ENCODE measurements at places on chromosomes 1 and 21. TPM values are rescaled to one million over a fixed set of nuclear protein-coding genes. Genes with fewer than 3 reads are reported as not detected.

DNA sequence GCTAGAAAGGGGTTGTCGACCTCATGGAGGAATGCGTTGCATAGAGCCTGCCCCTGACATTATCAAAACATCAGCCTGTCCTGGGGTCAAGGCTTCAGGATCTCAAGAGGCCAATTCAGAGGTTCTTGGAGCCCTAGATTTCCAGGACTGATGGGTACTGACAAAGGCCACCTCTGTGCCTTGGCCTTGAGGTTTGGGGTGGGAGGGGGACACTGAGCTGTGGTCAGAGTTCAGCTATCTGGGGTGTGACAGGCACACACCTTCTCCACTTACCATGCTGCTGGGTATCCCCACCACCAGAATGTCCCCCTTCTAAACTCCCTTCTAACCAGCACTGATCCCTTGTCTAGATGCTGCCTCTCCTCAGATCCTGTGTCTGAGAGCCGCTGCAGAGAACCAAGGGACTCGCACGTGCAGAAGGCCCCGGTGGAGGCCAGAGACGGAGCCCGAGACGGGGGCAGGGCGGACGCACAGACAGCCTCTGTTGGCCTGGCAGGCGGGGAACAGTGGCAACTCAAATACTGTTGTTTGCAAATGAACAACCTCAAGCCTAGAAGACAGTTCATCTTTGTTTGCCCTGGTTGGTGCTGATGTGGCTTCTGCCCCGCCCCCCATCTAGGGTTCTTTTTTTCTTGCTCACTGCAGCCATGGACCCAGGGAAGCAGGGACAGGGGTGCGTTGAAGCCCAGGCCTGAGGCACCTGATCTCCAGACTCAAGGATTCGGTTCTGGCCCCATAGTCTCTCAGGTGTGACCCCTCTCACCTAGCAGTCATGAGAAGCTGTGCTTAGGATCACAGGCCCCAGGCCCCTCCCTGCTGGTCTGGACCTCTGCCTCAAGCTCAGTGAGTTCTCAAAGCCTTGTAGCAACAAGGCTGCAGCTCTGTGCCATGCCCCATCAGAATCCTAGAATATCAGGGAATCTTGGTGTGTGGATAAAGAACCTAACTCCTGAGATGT is 28.1 kb upstream of the CSF1 start:
- H3K27ac ChIP-seq, result no peak overlapping the region
- no peak for DNase-seq
- H3K4me1 ChIP-seq, result peaks cover 1% of the 10 kb centered on the region
- no peaks in the 10 kb centered on the region for H3K36me3 ChIP-seq
- H3K27me3 ChIP-seq, result no peaks in the 10 kb centered on the region
- no peak overlapping the region for H3K4me3 ChIP-seq

The BARHL2 gene
- polyA plus RNA-seq, result not detected

DNA sequence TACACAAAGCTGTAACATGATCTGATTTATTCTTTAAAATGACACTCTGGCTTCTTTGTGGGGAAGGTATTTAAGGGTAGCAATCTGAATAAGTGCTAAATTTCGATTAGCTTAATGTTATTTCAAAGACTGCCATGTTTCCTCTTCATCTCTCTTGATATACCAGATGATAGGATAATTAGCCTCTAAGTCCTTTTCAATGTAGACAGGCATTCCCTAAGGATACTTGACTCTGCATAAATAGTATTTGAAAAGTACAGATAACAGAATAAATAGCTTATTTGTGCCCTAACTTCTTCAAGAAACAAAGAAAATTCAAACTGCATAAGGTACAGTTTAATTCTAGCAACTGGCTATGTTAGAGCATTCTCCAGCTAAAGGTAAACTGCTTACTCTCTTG is 46.2 kb downstream of the ARHGAP29 start:
- no peak overlapping the region for H3K27ac ChIP-seq
- H3K27me3 ChIP-seq, result no peaks in the 10 kb centered on the region
- no peak for DNase-seq
- peaks cover 48% of the 10 kb centered on the region for H3K36me3 ChIP-seq
- no peaks in the 10 kb centered on the region for H3K4me1 ChIP-seq
- H3K4me3 ChIP-seq, result no peak overlapping the region

The LCE1D gene
- not detected for polyA plus RNA-seq

The OR2T29 gene
- not detected for polyA plus RNA-seq

The NR1I3 gene
- polyA plus RNA-seq, result not detected

The SLC35D1 gene
- 4.8 TPM for polyA plus RNA-seq

The SGIP1 gene
- polyA plus RNA-seq, result 22.1 TPM

- no peaks in the 10 kb centered on the region for H3K27me3 ChIP-seq
- H3K4me3 ChIP-seq, result no peak overlapping the region
- DNase-seq, result no peak
- H3K4me1 ChIP-seq, result peaks cover 51% of the 10 kb centered on the region
These were observed 9.8 kb downstream of the PLEKHO1 start for GRCh38 chr1:150159550-150159949.

GRCh38 chr1:1899266-1899966 is 8.5 kb upstream of the GNB1 start:
- no peak overlapping the region for H3K4me3 ChIP-seq
- H3K27me3 ChIP-seq, result no peaks in the 10 kb centered on the region
- peaks cover 22% of the 10 kb centered on the region for H3K4me1 ChIP-seq
- no peaks in the 10 kb centered on the region for H3K36me3 ChIP-seq
- no peak for DNase-seq

GRCh38 chr1:42921769-42922168 is 36.9 kb downstream of the SLC2A1 start:
- H3K4me1 ChIP-seq, result no peaks in the 10 kb centered on the region
- H3K36me3 ChIP-seq, result peaks cover 2% of the 10 kb centered on the region
- H3K4me3 ChIP-seq, result no peak overlapping the region
- no peak overlapping the region for H3K27ac ChIP-seq

DNA sequence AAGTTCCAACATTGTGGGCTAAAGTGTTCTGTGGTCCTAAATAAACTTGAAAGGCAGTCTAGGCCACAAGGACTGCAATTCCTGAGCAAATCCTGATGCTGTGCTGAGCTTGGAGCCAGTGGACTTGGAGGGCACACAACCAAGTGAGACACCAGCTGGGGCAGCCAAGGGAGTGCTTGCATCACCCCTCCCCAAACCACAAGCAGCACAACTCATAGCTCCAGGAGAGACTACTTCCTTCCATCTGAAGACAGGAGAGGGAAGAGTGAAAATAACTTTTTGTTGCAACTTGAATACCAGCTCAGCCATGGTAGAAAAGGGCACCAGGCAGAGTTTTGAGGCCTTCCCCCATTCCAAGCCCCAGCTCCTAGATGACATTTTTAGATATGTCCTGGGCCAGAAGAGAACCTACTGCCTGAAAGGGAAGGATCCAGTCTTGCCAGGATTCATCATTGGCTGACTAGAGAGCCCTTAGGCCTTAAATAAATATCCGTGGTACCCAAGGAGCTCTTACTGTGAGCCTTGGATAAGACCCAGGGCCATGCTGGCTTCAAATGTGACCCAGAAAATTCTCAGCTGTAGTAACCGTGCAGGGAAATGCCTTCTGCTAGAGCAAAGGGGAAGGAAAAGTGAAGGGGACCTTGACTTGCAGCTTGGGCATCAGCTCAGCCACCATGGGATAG is 35.4 kb upstream of the LRRC8B start:
- H3K4me1 ChIP-seq, result no peaks in the 10 kb centered on the region
- no peak overlapping the region for H3K27ac ChIP-seq
- H3K27me3 ChIP-seq, result no peaks in the 10 kb centered on the region

- H3K27ac ChIP-seq, result no peak overlapping the region
- H3K27me3 ChIP-seq, result no peaks in the 10 kb centered on the region
- no peak overlapping the region for H3K4me3 ChIP-seq
- DNase-seq, result no peak
These were observed 113.6 kb downstream of the SIK1 start for GRCh38 chr21:43313221-43313938.

The UTS2 gene
- polyA plus RNA-seq, result 0.13 TPM

DNA sequence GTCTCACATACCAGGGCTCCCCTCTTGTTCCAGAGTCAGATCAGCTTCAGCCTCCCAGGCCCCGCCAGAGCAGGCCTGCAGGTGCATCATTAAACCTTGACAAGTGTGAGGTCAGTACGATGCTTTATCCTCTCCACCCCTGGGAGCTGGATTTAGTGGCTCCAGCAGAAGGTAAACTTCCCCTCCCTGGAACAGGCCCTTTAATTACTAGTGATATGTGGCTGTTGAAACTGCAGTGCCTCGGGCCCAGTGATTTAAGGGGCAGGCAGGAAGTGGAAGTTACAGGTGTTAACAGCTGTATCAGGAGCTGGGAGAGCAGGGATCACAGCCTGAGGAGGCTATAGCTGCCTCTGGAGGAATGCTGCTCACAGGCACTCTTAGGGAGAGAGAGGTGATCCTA is 132.4 kb upstream of the KLHDC7A start:
- H3K4me3 ChIP-seq, result no peak overlapping the region
- H3K36me3 ChIP-seq, result no peaks in the 10 kb centered on the region
- H3K27ac ChIP-seq, result no peak overlapping the region
- no peaks in the 10 kb centered on the region for H3K4me1 ChIP-seq
- no peak for DNase-seq

The ERO1B gene
- polyA plus RNA-seq, result 0.79 TPM

DNA sequence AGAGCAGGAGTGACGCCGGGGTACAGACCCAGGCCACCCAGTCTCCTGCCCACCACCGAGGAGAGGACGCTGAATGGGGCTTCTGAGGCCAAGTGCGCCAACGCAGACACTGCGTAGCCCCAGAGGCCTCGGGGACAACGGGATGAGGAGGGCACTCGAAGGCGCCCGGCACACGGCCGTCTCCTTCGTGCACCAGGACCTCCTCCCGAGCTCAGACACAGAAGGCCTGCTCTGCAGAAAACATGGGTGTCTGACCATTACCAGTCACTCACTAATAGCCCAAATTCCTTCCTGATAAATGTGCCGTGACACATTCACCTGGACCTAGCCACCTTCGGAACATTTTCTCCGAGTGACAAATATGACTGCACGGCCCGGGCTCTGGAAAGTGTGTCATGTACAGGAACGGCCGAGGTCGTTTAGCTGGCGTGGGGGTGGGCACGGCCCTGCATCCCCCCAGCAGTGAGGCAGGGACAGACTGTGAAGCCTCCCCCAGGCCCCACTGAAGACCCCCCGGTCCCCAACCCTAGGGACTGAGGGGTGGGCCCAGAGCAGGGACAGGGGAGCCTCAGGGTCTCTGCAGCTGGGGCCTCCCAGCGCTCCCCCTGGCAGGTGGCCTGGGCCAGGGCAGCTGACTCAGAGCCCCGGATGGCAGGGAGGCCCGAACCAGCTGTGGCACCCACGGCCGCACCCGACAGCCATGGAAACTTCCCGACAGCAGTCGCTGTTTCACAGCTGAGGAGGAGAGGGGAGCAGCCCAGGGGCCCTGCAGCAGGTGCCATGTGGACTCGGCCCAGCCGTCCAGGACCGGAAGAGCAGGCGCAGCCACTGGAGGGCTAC is 16.7 kb upstream of the COL6A2 start:
- H3K27ac ChIP-seq, result peak overlapping the region; percentile 90
- H3K27me3 ChIP-seq, result no peaks in the 10 kb centered on the region

DNA sequence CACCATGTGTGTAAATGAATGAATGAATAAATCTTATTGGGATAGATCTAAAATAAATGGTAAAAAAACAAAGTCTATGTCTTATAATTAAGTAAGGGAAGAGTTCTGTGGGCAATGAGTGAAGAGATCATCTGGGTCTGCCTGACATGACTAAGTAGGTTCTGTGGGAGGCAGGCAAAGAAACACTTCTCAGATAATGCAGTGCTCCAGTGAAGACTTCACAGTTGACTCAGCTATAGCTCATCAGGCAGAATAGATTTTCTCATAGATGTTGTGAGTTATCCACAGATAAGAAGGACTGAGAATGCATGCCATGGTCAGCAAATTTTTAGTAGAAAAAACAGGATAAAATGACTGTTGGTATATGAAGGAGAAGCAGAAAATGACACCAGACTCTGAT is 12.4 kb downstream of the KRTAP22-2 start:
- H3K4me1 ChIP-seq, result no peaks in the 10 kb centered on the region
- no peak overlapping the region for H3K4me3 ChIP-seq
- H3K36me3 ChIP-seq, result no peaks in the 10 kb centered on the region
- H3K27me3 ChIP-seq, result no peaks in the 10 kb centered on the region
- DNase-seq, result no peak
- no peak overlapping the region for H3K27ac ChIP-seq

- no peak for DNase-seq
- peaks cover 2% of the 10 kb centered on the region for H3K4me1 ChIP-seq
- H3K36me3 ChIP-seq, result peaks cover 6% of the 10 kb centered on the region
- H3K27ac ChIP-seq, result no peak overlapping the region
- H3K27me3 ChIP-seq, result no peaks in the 10 kb centered on the region
These were observed 29.1 kb downstream of the THRAP3 start for GRCh38 chr1:36253161-36253862.

The OTUD7B gene
- 5.8 TPM for polyA plus RNA-seq

The OR10J1 gene
- polyA plus RNA-seq, result not detected

DNA sequence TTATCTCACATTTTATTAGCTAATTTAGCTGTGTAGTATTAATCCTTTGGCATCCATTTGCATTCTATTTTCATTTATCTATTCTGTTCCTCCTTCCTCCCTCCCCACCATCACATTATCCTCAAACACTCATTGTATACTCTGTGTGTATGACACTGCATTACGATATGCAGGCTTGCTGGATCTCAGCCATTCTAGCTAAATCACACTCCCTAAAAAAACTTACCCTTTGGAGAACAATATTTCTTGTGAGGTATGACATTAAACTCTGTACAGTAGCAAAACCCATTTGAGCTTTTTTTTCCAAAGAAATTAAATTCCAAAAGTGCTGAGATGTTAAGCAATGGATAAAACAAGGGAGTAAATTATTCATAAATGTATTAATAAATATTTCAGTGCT is 11.4 kb upstream of the RAB3GAP2 start:
- H3K4me1 ChIP-seq, result peaks cover 6% of the 10 kb centered on the region
- H3K27ac ChIP-seq, result no peak overlapping the region
- no peaks in the 10 kb centered on the region for H3K27me3 ChIP-seq

The MPL gene
- polyA plus RNA-seq, result not detected

DNA sequence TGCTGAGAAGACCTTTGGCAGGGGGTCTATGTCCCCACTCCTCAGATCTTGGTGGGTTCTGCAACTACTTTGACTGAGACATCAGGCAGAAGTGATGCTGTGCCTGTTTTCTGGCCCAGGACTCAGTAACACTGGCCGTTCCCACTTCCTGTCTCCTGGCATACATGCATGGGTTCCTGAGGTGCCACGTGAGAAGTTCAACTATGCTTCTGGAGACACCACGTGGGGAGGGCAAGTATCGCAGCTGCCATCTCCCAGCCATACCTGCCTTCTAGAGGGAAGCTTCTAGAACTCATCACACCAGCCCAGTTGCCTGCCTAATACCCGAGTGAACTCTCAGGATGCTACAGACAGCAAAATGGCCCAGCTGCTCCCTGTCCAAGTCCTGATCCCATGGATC is 65.8 kb downstream of the TRABD2B start:
- DNase-seq, result no peak
- H3K4me1 ChIP-seq, result no peaks in the 10 kb centered on the region
- H3K27me3 ChIP-seq, result no peaks in the 10 kb centered on the region

The RBM11 gene
- polyA plus RNA-seq, result not detected

- no peak for DNase-seq
- H3K36me3 ChIP-seq, result no peaks in the 10 kb centered on the region
- no peaks in the 10 kb centered on the region for H3K27me3 ChIP-seq
These were observed 1067.0 kb downstream of the ADGRL2 start for GRCh38 chr1:82867781-82868180.

All from SK-N-SH (cell line).